Epithelial cell of proximal tubule (primary cell): ENCODE measurements at places on chromosomes 5 and 9. TPM values are rescaled to one million over a fixed set of nuclear protein-coding genes. Genes with fewer than 3 reads are reported as not detected.

GRCh38 chr9:35464141-35465025 lies 25.5 kb upstream of the RUSC2 start:
- no peak for DNase-seq

GRCh38 chr9:114626415-114627020 lies 15.4 kb downstream of the TMEM268 start:
- DNase-seq: no peak

- no peak for DNase-seq
These were observed 42.2 kb upstream of the FSD1L start for GRCh38 chr9:105405514-105406131.

- DNase-seq: no peak
These were observed 301.7 kb upstream of the DAB2 start for GRCh38 chr5:39726467-39726866.

DNA sequence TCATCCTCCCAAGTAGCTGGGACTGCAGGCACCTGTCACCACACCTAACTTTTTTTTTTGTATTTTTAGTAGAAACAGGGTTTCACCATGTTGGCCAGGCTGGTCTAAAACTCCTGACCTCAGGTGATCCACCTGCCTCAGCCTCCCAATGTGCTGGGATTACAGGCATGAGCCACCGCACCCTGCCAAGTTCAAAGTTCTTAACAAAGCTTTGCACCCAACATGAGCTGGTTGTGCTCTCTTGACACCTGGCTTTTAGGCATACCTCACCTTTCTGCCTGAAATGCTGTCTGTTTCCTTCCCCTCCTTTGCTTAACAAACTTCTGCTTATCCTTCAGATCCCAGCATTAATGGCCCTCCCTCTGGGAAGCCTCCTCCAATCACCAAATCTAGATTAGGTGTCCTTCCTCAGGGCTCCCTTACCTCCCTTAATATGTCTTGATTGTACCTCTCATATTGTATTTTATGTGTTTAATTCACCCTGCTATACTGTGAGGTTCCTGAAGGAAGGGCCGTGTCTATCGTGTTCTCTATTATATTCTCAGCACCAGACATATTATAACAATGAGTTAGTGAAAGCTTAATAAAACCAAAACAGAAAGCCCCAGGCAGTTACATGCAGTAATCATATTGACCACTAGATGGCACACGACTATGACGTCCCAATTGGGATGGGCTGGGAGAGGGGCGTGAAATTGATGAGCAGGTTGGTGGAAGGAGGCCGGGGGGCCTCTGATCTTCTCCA lies 62.9 kb upstream of the PPARGC1B start:
- DNase-seq: no peak

- no peak for DNase-seq
These were observed 246.7 kb downstream of the GAS1 start for GRCh38 chr9:86700629-86701028.

DNA sequence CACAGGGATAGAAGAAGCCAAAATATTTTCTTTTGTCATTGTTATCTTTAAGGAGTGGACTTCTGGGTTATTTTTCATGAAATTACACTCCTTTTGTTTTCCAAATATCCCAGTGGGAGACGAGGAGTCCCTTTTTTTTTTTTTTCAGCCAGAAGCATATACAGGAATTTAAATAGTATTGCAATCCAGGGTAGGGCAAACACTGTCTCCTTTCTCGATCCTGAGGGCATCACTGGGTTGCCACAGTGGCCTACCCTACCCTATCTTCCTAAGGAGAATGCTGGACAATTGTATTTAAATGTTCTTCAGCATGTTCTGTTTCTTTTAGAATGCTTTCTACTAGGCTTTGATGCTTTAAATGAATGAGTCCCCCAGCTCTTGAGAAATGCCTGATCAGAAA lies 47.9 kb downstream of the LRRC70 start:
- no peak for DNase-seq

- DNase-seq: no peak
These were observed 42.9 kb upstream of the HAND1 start for GRCh38 chr5:154520861-154521453.

DNA sequence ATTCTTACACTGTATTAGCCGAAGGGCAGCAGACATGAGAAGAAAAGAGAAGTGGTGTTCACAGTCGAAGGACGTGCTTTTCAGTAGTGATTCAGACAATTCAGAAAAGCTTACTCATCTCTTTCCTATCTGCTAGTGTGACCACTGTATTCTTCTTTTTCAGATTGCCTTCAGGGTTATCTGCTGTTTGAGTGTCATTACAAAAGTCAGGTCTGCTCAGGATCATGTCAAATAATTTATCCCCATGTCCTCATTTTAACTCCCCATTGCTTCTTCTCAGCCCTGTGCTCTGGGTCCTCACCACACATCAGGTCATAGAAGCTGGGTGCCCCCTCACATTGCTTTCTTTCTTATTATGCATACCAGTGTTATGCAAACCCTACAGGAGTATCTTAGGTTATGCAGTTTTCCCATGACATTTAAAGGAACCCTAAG lies 394.0 kb downstream of the CETN3 start:
- DNase-seq: no peak

DNA sequence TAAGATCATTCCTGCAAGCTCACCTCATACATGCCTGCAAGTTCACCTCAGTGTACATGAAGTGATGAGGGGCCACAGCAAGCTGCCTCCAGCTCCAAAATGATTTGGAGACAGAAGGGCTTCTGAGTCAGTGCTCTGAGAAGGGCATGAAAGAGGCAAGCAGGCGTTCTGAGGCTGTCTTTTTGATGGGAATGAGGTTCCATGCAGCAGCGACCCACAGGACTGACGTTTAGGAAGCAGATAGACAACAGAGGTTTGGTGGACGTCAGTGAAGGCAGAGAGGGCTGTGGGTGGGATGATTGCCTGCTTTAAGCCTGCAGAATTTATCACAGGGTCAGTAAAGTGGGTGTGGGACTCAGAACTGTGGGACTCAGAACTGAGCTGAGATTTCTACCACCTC lies 8.9 kb upstream of the SMIM32 start:
- DNase-seq: no peak

DNA sequence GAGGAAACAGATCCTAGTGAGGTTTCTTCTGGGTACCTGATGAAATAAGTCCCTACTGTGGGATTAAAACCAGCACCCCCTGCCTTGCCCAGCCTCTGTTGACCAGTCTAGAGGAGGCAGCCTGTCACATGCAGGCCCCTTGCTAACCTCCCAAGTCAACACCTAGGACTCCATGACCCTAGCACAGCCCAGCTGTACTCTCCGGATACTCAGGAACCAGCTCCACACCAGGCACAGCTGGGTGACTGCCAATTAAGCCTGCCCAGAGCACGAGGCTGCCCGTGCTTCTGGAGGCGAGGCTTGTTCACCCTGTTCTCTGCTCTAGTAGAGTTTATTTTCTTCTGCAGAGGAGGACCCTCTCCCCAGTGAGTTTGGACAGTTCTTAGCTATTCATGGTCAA lies 92.5 kb downstream of the SNX24 start:
- DNase-seq: peak; percentile 1

- no peak for DNase-seq
These were observed 39.1 kb downstream of the PCDH1 start for GRCh38 chr5:141839015-141839513.

GRCh38 chr5:154366353-154366752 lies 79.4 kb upstream of the SAP30L start:
- DNase-seq: no peak

DNA sequence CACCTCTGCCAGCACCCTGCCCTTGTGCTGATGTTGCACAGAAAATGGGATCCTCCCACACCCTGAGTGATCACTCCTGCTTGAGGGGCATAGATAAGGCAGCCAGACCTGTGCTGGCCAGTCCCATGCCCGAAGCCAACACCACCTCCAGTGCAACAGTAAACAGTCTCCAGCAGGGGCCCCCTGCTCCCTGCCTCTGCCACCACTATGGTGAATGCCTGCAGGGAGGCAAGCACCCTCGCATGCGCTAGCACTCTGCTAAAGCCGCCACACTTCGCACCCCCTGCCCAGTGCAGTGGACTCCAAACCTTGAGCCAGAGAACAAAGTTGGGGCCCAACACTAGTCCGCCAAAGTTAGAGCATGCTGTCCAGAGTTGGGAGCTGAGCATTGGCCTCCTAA lies 118.7 kb downstream of the PJA2 start:
- DNase-seq: no peak

DNA sequence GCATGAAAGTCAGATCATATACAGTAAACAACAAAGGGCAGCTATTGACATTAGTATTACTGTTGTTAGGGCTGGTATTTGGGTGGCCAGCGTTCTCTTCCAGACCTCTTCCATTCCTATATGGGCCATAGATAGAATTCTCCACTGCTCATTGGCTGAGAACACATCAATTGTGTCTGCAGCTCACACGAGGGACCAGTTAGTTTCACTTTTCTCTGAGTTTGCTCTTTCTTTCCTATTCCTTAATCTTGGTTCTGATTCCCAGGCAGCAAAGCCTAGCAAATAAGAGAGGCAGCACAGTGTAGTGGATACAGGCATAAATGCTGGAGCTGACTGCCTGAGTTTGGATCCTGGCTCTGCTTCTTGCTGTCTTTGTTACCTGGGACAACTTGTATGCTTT lies 476.4 kb downstream of the SPOCK1 start:
- no peak for DNase-seq

DNA sequence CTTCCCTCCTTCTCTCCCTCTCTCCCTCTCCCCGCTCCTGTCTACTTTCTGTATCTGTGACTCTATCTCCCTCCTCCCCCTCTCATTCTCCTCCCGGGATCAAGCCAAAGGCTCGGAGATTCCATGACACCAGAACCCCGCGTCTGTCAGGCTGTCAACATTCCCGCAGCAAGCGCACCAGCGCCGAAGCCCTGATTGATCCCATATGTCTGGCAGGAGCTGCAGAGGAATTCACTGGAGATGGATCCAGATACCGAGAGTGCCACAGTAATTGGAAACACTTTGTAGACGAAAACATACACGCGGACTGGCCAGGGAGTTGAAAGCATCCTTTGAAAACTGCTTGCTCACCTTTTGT lies 300 bp upstream of the SVEP1 start:
- no peak for DNase-seq

DNA sequence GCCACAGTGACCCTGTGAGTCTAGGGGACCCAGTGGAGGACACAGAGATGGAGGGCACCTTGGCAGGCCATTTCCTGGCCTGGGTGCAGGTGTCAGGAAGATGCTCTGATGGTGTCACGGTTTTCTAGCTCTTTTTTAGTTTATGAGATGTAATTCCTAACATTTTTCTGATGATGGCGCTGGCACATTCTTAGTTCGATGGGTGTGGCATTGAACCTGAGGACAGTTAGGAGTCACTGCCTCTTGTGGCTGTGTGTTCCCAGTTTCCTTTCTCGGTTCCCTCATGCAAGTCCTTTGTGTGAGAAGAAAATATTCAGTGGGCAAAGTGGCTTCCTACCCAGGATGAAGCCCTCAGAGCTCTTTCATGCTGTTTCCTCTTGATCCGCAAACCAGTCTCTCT lies 129.4 kb upstream of the ICE1 start:
- DNase-seq: no peak

DNA sequence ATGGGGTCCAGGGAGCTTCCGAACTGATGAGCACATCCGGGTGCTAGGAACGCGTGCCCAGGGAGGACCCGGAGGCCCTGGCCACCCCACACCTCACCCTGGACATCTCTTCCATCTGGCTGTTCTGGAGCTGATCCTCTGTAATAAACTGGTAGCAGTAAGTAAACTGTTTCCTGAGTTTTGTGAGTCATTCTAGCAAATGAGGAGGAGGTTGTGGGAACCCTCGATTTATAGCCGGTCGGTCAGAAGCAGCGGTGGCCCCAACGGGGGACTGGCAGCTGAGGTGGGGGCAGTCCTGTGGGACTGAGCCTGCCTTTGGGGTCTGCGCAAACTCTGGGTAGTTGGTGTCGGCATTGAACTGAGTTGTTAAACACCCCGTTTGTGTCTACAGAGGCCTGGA lies 15.4 kb upstream of the UBAC1 start:
- no peak for DNase-seq

DNA sequence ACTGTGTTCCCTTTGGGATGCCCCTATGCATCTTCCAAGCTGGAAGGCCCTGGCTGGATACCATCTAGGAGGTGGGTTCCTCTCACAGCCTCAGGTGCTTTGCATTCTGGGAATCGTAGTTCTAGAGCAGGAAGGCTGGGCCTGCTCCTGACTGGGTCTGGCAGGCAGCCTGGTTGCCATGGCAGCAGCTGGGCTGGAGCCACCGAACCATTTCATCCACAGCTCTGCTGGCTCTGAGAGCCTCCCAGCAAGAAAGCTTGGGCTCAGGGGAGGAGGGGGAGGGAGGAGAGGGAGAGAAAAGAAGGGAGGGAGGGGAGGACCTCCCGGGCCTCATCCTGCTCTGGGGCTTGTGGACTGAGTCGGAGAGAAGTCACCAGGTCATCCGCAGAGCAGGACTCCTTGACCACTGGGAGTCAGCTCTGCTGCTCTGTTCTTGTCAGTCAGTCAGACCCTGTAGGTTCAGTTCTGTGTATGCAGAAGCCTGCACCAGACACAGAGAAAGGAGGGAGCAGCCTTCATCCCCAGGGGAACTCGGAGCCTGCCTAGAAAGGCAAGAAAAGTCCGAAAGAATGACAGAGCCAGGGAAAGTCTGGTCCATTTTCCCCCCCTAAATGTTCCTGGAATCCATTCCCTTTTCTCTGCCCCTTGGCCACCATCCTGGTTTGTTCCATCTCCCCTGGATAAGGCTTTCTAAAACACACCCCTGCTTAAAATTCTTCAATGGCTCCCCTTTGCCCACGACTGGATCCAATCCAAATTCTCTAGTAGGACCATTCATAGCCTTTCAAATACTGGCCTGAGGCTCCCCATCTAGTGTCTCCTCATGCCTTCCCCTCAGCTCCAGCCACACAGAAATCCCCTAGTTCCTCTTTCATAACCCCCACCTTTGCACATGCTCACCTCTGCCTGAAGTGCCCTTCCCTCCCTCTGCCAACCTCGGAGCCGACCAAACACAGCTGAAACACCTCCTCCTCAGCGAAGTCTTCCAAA lies 65.4 kb upstream of the ARAP3 start:
- peak; percentile 49 for DNase-seq

DNA sequence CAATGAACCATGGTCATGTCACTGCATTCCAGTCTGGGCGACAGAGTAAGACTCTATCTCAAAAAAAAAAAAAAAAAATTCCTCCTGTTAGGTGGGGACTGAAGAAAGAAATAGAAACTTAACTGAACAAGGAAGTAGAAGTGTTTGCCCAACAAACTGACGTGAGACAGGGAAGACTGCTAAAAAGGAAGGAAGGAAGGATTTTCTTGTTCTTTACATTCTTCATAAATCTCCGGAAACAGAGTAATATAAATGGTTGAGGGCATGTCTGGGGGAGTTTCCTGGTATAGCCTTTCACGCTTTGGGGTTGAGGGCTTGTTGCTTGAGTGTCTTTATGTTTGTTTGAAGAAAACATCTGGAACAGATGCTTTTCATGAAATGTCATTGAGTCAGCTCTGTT lies 3.1 kb downstream of the TOR1B start:
- no peak for DNase-seq

The FOXD4L6 gene
- not detected in 2 replicates for total RNA-seq

The INSYN2B gene
- total RNA-seq: 1.7 and 2.0 TPM in 2 replicates

The ADRB2 gene
- 2.6 and 3.3 TPM in 2 replicates for total RNA-seq

The EDIL3 gene
- 77.3 and 80.1 TPM in 2 replicates for total RNA-seq

The BARHL1 gene
- total RNA-seq: not detected in 2 replicates

The IRX2 gene
- 17.2 and 19.3 TPM in 2 replicates for total RNA-seq

The TUSC1 gene
- total RNA-seq: 16.7 and 20.8 TPM in 2 replicates

The KIF12 gene
- 13.5 and 39.3 TPM in 2 replicates for total RNA-seq

The MSH3 gene
- 8.8 and 13.6 TPM in 2 replicates for total RNA-seq

The SFXN1 gene
- total RNA-seq: 49.9 and 90.6 TPM in 2 replicates

The NSUN2 gene
- total RNA-seq: 59.0 and 70.5 TPM in 2 replicates

The PRLR gene
- total RNA-seq: 0.22 and 0.35 TPM in 2 replicates

The SHC3 gene
- 4.1 and 5.1 TPM in 2 replicates for total RNA-seq

The FOXI1 gene
- not detected in 2 replicates for total RNA-seq
